ENCODE measurements at places on chromosomes 3 and 15.

DNA sequence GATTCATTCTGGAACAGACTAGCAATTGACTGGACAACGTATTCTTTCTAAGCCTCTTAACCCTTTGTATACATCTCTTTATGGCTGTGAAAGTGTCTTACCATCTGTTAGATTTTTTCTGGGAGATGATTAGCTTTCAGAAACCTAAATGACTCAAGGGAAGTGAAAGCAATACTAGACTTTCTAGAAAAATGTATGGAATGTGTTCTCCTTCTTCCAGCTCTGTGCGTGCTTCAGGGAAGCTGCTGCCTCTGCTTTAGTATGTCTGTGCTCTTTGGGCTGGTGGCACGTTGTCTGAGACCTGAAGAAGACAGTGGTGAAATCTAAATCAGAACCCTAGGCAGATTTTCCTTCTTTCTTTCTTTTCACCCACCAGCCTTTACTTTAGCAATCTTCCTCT, 89.5 kb downstream of the ITPR1 start:
- DNase-seq: peak; percentile 38

DNA sequence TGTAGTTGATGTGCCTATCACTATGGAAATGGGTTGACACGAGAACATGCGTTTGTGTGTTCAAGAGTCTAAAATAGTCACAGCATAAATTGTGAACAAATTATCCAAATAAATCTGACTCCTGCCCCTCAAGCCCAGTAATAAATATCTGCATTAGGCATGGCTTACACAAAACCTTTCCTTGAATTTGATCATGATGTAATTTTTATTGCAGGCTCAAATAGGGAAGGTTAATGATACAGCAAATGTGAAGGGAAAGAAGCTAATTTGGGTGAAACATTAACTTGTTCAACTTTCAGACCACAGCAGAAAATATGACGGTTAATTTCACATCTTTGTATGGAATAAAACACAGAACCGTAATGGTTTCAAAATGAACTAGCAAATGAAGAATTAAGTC, 74.6 kb downstream of the WNT5A start:
- no peak for DNase-seq

GRCh38 chr3:51830836-51831385, 30.5 kb upstream of the IQCF2 start:
- DNase-seq: no peak

DNA sequence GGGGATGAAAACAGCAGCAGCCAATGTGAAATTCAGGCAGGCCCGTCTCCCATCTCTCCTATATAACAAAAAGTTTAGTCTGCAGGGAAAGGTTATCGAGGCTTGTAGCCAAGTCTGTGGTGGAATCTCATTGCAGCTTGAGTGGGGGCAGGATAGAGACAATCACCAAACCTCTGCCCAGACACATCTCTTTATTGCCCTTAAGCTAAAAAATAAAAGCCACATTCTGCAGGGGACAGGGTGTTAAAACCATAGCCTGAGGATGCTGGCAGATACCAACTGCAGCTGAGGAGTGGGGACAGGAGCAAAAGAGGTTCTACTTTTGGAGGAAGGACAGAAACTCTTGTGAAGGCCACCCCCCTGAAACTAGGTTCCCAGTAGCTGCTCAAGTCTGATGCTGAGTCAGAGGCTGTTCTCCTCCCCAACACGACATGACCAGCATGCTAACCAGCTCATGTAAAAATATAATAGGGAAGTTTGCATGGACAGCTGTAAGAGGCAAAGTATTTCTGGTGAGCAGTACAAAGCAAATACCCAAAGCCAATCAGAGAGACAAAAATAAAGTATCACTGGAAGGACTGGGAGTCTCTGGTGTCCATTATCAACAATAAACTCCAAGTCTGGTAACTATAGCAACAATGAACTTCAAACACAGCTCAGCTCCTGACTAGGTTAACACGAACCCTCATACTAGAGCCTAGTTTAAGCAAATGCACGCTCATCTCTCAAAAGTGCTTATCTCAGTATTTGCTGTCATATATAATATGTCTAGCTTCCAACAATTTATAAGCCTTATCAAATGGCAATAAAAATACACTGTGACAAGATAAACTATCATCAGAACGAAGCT, 362.2 kb upstream of the SLCO3A1 start:
- DNase-seq: no peak

DNA sequence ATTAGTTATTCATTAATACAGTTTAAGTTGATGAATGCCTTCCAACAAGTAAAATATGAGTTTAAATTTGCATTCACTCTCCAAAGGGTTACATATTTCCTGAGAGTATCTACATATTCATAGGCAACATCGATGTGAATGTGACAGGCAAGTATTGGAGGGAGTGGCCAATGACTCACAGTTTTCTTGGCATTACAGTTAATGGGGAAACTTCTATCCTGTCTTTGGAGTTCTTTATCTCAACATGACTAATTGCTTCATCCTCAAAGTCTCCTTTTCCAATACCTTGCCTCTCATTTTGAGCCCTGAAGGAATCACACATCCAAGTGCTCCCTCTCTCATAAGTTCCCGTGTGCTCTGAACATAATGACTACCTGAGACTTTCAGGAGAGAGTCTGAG, 439.7 kb upstream of the FRG2C start:
- DNase-seq: no peak

GRCh38 chr3:44058022-44058867, 183.4 kb upstream of the TOPAZ1 start:
- DNase-seq: peak; percentile 62

DNA sequence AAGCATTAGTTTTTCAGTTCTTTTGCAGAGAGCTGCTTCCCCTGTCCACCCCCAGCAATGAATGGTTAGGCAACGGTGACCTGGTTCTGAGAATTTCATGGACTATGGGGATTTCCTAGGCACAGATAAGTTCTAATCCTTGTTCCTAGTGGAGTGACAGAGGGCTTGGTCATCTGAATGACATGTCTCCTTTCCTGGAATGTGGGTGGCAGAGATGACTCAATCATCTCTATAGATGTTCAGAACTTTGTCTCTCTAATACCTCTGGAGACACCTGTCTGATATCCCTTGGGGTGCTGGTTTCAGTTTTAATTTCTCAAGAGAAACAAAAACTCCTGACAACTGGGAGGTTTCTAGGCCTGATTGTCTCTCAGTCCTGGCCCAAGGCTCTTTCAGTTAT, 10.4 kb downstream of the PLA2G4E start:
- no peak for DNase-seq

DNA sequence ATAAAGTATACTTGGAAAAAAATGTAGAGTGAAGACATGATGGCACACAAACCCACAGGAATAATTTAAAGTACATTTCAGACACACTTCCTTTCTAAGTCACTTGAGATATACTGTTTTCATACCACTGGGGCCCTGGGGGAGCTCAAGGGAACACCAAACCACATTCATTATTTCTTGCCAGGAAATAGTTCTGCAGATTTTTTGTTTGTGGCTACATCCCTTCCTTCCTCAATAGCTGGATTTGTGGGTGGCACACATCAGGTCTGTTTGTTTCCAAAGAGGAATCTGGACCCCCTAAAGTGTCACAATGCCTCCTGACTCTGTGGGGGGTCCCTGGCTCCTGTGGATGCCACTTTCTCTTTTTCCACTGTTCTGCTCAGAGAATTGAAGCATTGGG, 153.5 kb upstream of the COL8A1 start:
- DNase-seq: peak; percentile 83

- DNase-seq: peak; percentile 86
These were observed 92.0 kb upstream of the TRIM42 start for GRCh38 chr3:140585828-140586227.

DNA sequence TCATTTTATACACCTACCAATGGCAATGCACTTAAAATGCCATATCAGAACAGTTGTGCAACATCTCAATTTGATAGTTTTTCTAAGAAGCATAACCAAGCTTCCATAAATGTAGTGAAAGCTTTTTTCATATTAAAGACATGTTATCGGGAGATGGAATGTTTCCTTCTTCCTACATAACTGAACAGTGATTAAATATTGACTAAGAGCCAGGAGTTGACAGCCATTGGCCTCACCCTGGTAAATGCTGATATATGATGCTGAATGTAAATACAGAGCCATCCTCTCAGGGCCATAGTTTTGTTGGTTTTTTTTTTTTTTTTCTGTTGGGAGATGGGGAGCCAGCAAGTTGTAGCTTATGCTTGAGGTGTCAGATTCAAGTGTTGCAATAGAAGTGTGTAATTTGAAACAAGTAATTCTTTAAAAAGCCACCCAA, 203.3 kb upstream of the IL12A start:
- peak; percentile 64 for DNase-seq

GRCh38 chr3:103170651-103171050, 735.8 kb downstream of the ZPLD1 start:
- DNase-seq: no peak

DNA sequence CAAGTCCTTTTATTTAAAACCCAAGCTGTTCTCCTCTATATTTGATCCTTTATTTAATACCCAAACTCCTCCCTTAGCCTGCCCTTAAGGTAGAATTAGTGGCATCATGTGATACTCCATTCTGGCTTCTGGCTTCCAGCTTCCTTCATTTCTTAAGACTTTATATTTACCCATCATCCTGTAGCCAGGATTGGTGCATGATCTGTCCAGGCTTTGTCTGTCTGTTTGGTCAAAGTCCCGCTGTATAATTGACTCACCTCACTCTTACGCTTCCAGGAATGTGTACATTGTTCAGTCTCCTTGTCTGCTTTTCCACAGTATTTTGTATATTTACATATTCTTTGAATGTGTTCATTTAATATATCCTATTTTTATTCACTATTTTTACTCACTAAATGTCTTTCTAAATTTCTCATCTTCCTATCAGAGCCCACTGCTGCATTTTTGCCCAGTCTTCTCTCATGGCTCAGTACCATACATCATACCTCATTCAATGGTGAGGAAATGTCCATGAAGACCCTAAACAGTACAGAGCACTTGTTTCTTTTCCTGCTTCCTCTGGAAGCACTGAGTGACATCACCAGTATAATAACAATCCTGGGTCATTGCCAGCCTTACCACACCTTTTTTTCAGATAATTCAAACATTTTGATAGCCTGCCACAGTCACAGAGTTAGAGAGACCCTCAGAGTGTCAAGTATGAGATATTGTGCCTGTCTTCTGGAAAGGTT, 31.5 kb downstream of the TMEM108 start:
- DNase-seq: no peak

DNA sequence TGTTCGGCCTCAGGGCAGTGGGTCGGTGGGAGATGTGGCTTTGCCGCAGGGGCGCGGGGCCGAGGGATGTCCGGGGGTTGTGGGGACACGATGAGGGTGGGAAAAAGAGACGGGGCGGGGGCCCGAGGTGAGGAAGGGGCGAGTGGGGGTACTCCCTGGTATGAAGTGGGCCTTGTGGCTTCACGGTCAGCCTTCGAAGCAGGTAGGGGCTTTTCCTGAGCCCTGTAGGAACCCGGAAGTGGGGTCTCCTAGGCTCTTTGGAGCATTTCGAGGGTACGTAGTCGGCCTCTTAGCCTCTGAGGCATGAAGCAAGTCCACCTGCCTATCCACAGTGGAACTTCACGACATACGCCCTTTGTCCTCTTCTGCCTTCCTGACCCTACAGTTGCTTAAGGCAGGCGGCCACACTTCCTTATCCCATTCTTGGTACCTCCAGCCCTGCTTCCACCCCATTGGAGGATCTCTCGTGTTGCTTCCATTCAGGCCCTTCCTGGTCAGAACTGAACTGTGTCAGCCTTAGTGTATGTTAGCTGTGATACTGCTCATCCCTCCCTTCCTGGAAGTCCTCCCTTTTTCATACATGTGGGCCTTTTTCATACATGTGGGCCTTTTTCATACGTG, 389 bp downstream of the ARPC4 start:
- peak; percentile 64 for DNase-seq

GRCh38 chr3:81198756-81199155, 562.7 kb downstream of the GBE1 start:
- DNase-seq: no peak

GRCh38 chr15:67680641-67681040, 138.1 kb downstream of the MAP2K5 start:
- peak; percentile 45 for DNase-seq

Data from choroid plexus epithelial cell (primary cell).